ENCODE measurements at places on chromosomes 6 and 20.

DNA sequence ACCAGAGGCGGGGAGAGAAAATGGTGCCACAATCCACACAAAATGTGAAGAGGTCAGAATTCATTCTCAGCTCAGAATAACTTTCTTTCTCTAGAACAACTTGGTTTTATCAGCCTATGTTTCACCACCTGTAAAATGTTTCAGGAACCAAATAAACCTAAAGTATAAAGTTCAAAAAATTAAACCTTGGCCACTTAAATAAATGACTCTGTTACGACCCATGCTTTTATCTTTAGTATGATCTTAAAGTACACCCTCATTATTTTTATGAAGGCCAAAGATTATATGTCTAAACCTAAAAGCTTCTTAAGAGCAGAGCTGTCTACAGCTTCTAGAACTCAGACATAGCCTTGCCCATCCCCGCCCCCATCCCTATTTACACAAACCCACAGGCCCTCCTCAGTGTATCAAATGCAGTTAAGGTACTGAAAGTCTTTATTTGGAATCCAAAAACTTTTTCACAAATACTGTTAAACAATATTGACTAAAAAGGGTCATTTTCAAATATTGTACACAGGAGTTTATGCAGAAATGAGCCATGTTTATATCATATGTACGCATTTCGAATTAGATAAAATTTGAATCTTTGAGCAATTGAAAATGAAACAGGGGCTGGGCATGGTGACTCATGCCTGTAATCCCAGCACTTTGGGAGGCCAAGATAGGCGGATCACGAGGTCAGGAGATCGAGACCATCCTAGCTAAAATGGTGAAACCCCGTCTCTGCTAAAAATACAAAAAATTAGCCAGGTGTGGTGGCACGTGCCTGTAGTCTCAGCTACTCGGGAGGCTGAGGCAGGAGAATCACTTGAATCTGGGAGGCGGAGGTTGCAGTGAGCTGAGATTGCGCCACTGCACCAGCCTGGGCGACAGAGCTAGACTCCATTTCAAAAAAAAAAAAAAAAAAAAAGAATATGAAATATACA, 5.7 kb upstream of the NHSL1 start:
- no peak for DNase-seq

GRCh38 chr6:81766482-81767069, 14.1 kb upstream of the TENT5A start:
- DNase-seq, result no peak

DNA sequence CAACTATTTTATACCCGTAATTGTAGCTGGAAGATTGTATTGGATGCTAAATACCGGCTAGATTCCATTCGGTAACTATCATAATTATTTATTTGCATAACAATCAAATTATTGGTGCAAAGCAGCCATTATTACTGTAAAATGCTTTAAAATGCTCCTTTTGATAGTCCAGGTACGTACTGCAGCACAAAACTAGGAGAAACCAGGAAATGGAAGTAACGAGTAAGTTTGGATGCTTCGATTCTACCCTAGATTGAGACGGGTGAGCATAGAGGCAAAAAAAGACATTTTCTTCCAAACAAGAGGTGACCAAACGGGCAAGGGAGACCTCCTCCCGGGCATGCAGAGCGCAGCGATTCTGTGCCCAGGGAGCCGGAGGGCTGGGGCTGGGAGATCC, 469 bp upstream of the XRN2 start:
- no peak for DNase-seq

DNA sequence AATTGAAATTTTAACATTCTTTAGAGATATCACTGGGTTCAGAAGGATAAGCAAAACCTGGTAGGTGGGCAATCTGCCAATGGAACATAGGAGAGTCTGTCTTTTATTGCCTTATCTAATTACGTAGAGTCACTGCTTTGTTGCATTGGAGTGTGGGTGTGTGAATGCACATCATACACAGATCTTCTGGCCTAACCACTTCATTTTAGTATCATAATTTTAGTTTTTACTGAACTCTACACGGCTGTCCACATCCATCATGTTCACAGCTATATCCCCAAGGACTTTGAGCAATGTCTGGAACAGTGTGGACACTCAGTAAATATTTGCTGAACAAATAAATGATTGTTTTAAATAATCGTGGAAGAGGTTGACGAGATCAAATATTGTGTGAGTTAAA, 104.6 kb upstream of the AKIRIN2 start:
- DNase-seq, result no peak

DNA sequence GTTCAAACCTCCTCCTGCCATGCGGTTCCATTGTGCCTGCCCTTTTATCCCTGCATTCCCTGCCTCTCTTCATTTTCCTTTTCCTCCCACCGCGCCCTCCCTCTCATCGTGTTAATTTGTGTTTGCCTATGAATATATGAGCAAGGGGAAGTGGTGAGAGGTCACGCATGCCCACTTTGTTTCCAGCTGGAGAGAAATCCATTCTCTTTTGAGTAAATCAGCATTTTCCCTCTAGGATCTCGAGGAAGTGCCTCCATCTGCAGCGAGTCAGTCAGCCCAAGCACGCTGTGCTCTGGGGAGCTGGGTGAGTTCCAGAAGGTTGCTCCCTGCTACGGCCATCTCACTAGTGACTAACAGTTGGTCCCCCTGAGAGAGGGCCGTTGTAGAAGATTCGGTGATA, 42.9 kb downstream of the CDH26 start:
- DNase-seq, result no peak

DNA sequence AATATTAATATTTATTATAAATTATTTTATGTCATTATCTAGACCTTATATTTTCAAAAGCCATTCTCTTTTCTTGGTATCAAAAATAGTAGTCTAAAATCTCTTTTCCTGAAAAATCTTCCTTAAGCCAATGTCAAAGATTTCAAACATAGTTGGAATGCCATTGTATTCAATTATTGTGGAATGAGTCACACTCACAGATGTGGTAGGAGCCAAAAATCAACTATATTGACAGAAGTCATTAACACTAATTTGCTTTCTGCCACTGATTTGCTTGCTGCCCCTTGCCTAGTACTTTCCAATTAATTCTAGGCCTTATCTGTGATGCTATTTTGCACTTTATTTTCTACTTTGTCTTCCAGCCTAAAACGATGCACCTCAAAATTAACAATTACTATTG, 1326.3 kb upstream of the GJE1 start:
- no peak for DNase-seq

DNA sequence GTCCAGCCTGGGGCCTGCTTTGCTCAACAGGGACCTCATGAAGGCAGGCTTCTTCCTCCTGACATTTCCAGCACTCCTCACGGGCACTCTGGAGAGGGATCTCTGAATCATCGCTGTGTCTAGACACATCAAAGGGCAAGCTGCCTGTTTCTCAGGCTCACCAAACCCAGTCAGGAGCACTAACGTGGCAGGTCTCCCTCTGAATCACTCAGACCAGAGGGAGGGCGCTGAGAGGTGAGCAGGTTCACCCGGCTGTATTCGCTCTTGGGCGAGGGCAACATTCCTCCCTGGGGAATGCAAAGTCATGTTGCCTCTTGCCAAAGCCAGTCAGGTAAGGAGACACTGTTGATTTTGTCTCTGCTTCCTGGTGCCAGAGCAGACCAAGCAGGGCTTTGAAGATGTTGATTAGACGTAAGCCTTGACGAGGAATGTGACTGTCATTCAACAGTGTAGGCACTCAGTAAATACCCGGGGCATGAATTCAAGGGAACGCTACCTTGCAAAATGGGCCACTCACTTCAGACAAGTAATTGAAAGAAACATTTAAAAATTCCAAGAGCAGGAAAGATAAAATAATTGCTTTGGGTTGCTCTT, 50.1 kb downstream of the CYP24A1 start:
- DNase-seq, result no peak

- peak; percentile 75 for DNase-seq
Measured at GRCh38 chr6:110178626-110179405, 654 bp downstream of the WASF1 start.

- no peak for DNase-seq
Measured at GRCh38 chr6:25511376-25511775, 140.6 kb upstream of the SCGN start.

GRCh38 chr6:56868687-56869086, 86.2 kb upstream of the BEND6 start:
- DNase-seq, result no peak

GRCh38 chr20:16761305-16761829, 13.2 kb downstream of the OTOR start:
- DNase-seq, result peak; percentile 18

DNA sequence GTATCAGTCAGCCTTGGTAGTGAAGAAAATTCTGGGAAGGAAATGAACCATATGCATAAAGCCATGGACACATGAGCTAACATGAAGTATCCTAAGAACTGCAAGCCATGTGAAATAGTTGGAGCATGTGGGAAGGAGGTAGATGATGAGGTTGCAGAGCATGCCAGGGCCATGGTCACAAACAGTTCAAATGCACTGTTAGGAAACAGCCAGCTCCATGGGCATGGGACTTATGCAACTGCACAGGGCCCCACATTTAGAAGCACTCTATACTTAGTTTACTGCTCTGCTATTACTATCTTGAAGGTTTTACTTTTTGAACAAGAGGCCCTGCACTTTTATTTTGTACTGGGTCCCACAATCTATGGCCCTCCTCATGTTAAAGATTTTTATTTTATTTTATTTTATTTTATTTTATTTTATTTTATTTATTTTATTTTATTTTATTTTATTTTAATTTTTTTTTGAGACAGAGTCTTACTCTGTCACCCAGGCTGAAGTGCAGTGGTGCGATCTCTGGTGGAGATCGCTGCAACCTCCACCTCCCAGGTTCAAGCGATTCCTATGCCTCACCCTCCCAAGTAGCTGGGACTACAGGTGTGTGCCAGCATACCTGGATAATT, 169.1 kb downstream of the IBTK start:
- no peak for DNase-seq

DNA sequence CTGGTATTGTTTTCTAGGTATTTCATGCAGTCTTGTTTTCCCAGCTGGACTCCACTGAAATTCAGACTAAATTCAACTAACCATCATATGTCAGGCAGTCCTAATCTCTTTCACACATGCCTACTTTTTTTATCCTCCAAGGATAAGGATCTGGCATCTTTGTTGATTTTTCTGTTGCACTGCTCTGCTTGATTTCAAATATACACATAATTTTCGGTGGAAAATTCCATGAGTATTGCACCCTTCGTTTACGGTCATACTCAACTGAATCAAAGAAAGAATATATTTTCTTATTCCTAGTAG, 64.8 kb upstream of the UNC93A start:
- no peak for DNase-seq

GRCh38 chr6:2990932-2991506, 8.7 kb upstream of the NQO2 start:
- peak; percentile 62 for DNase-seq

GRCh38 chr20:645318-646106, 7.5 kb downstream of the SRXN1 start:
- DNase-seq, result peak; percentile 77

GRCh38 chr20:59004493-59004762, 2.6 kb downstream of the CTSZ start:
- no peak for DNase-seq

DNA sequence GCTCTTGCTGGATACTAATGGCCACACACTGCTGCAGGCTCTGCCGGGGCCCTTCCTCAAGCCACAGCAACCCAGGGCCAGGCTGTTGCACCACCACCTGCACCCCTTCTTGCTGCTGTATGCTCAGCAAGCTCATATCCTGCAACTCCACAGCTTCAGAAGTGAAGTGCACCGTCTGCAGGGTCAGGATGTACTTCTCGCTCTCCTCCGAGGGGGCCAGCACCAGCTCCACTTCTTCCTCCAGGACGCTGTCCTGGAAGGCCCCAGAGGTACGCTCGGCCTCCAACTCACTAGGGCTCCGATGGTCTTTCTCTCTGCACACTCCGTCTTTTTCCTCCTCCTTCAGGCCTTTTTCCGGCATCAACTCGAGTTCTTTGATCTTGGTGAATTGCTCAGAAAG, 1.2 kb downstream of the CTCFL start:
- no peak for DNase-seq

GRCh38 chr6:63929111-63929510, 293.5 kb downstream of the PHF3 start:
- no peak for DNase-seq

DNA sequence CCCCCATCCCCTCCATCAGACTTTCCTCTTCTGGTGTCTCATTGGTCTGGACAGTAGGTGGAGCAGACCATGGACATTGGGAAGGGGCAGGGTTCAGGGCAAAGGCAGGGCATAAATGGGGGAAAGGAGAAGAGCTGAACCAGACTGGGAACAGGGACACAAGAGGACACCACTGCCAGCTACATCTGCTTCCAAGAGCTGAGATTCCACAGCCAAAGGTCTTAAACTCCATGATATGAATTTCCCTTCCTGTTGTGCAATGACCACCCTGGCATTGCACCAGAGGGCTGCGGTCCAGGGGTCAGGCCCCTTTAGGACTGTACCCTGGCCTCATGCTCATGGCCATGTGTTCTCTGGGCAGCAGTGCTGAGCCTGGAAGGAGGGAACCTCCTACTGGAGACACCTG, 137.9 kb downstream of the MAFB start:
- DNase-seq, result no peak

- DNase-seq, result no peak
Measured at GRCh38 chr6:89353702-89354392, 1.3 kb upstream of the UBE2J1 start.

GRCh38 chr6:108403236-108403635, 108.4 kb downstream of the AFG1L start:
- DNase-seq, result no peak

DNA sequence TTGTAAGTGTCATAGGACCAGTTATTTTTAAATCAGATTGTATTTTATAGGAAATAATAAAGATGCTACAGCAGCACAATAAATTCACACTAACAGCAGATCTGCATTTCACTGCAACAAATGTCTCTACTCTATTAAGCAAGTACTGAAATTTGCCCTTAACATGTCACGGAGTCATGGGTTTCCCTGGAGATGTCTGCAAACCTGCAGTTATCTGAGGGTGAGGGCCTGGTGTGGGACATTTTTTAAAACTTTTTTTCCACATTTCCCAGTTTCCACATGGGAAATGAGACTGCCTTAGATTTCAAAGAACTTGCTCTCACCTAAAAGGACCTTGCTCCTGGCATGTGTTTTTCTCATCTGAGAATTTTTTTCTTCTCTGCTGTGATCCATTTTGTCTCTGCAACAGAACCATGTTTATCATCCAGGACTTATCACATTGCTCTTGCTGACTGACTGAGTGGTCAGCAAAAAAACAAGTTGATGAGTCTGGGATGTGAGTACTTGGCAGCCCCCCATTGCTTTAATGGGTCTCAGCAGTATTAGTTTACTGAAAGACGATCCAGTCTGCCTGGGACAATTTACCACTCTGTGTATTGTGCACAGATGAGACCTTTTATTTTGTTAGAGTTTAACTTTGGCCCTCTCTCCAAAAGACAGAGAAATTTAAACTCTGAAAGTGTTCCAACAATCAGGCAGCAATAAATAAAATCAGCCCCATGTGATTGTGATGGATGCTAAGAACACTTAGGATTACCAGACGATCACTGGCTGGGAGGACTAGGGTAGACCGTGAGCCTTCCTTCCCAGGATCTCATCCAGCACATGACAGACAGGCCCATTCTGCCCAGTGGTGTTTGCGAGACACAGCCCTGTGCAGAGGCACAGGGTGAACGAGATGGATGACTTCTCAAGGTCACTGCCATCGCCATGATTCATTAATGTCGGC, 268.8 kb downstream of the BTBD9 start:
- DNase-seq, result no peak

All from hematopoietic multipotent progenitor cell treated with erythropoietin and hydrocortisone succinate and interleukin-3 and kit ligand, for 15 days (in vitro differentiated cells).